ENCODE measurements at places on chromosomes 13 and 19. TPM values are rescaled to one million over a fixed set of nuclear protein-coding genes. Genes with fewer than 3 reads are reported as not detected.

Gene SH2D3A
- 28.7 TPM for total RNA-seq

Gene CEACAM19
- 8.0 TPM for total RNA-seq

Gene CYP2S1
- 10.4 TPM for total RNA-seq

DNA sequence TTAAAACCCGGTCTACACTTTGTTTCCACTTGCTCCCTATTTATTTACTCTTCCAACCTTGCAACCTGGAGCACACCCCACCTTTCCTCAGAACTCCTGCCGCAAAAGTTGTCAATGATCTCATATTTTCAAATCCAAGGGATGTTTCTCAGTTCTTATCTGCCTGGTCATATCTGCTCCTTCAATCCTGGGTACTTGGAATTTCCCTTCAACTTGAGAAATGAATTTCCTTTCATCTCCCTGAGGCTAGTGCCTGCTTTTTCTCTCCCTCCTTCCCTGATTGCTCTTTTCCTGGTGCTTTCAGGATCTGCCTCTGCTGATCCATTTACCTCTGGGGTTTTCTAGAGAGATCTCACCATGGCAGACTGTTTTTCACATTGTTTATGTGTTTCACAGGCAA is 154.8 kb upstream of the IRS2 start:
- no peak for ATAC-seq

DNA sequence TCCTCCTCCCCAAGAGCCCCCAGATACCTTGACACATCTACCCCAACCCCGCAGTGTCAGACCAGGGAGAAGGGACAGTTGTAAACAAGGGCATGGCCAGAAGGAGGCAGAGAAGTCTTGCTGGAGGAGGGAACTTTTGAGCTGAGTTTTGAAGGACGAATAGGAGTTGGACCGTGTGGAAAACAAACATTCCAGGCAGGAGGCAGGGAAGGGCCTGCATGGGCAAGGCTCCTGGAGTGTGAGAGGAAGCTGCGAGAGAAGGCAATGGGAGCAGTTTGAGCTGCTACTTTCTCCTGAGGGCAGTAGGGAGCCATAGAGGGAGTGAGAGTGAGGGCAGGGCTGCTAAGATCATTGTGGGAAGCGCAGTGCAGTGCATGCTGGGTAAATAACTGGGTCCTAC is 23.3 kb downstream of the IL12RB1 start:
- no peak for ATAC-seq

GRCh38 chr19:12733369-12734214 is 892 bp downstream of the TRIR start:
- ATAC-seq = no peak
